ENCODE measurements at places on chromosomes 1 and 21. TPM values are rescaled to one million over a fixed set of nuclear protein-coding genes. Genes with fewer than 3 reads are reported as not detected.
A peak's percentile ranks its signal among the peaks of the same experiment; 100 is the strongest.

DNA sequence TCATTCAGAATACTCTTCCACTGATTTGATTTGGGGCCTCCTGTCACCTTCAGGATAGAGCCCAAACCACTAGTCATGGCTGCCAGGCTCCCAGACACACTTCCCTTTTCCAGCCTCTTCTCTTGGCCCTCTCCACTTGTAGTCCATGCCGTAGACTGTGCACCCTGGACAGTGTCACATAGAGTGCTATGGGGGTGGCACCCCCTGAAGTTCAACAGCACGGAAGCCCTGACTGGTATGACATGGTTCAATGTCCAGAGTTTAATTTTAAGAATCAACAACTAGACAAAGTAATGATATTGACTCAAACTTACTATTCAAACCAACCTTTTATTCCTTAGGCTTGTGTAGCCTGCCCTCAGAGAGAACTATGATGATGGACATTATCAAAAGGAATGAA, 22.3 kb downstream of the FMO2 start:
- no peak overlapping the region for H3K27ac ChIP-seq
- H3K4me3 ChIP-seq, result no peak overlapping the region
- no peaks in the 10 kb centered on the region for H3K4me1 ChIP-seq
- H3K36me3 ChIP-seq, result no peaks in the 10 kb centered on the region

KRTAP19-1 gene
- not detected for total RNA-seq

GRCh38 chr1:99850459-99851291, 514 bp downstream of the AGL start:
- H3K4me3 ChIP-seq, result peak overlapping the region; percentile 85
- peaks cover 12% of the 10 kb centered on the region for H3K36me3 ChIP-seq
- H3K27me3 ChIP-seq, result no peaks in the 10 kb centered on the region

DNA sequence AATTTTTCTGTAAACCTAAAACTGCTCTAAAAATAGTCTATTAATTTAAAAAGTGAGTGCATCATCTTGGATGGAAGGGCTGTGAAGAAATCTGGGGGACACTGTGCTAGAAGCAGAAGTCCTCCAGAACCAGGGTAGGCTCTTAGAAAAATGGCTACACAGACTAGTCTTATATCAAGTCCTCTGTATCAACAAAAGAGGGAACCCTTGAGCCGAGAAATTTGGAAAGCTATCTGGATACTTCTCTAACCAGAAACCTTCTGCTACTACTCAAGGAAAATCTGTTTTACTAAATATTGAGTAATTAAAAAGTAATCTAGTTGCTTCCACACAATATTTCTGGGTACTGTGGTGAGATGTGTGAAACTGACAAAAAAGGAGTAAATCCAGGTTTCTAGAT, 92.1 kb downstream of the WDR3 start:
- H3K36me3 ChIP-seq, result no peaks in the 10 kb centered on the region
- no peak overlapping the region for H3K4me3 ChIP-seq
- H3K27ac ChIP-seq, result no peak overlapping the region
- no peaks in the 10 kb centered on the region for H3K27me3 ChIP-seq
- no peaks in the 10 kb centered on the region for H3K4me1 ChIP-seq
- no peak for DNase-seq

GRCh38 chr1:59640851-59641250, 173.9 kb upstream of the HOOK1 start:
- H3K36me3 ChIP-seq, result no peaks in the 10 kb centered on the region
- no peak for DNase-seq
- no peaks in the 10 kb centered on the region for H3K27me3 ChIP-seq
- H3K4me1 ChIP-seq, result peaks cover 3% of the 10 kb centered on the region
- H3K27ac ChIP-seq, result no peak overlapping the region
- no peak overlapping the region for H3K4me3 ChIP-seq

DNA sequence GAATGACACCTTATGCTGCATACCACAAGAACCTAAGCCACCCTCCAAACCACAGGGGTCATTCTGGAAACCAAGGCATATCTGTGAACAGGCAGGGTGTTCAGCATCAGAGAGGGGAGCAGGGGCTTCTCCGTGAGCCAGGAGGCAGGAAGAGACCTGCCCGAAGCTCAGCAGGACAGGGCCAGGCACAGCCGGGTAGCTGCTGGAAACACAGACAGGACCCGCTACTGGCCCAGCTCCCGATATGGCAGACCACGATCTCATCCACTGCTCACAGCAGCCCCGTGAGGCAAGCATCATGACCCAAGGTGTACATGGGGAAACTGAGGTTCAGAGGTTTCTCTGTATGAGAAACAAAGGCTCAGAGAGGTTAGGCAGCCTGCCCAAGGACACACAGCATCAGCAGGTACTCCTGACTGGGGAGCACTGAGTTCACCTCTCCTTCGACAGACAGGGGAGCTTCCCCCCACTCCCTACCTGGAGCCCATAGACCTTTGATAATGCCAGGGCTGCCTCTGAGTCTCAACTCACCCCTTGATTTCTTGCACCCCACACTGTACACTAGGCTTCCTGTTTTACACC, 317.7 kb downstream of the MATN1 start:
- no peaks in the 10 kb centered on the region for H3K4me1 ChIP-seq
- no peak overlapping the region for H3K27ac ChIP-seq
- no peaks in the 10 kb centered on the region for H3K27me3 ChIP-seq
- no peaks in the 10 kb centered on the region for H3K36me3 ChIP-seq
- DNase-seq, result no peak
- H3K4me3 ChIP-seq, result no peak overlapping the region

PRAMEF17 gene
- total RNA-seq, result not detected

GRCh38 chr1:221294242-221294641, 415.0 kb downstream of the HLX start:
- H3K4me3 ChIP-seq, result no peak overlapping the region
- DNase-seq, result no peak
